ENCODE measurements at places on chromosomes 7 and 10. TPM values are rescaled to one million over a fixed set of nuclear protein-coding genes. Genes with fewer than 3 reads are reported as not detected.

The IL2RA gene
- total RNA-seq, result 5.6 TPM

The RASA4 gene
- 13.6 TPM for total RNA-seq

The TAS2R4 gene
- 0.38 TPM for total RNA-seq

DNA sequence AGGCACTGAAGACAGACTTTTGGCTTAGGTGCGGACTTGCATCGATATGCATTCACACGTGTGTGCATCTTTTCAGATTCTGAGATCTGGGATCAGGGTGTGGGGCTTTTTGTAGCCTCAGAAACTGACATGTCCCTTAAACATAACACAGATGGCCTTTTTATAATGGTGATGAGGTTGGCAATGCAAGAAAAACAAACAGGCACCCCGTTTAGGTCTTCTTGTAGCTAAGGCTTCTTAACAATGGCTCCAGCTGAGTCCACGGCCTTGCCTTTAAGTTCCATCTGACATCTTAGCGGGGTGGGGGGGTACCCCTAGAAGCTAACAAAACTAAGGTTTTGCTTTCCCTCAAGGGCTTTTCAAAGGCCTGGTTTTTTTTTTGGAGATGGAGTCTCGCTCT lies 146.3 kb downstream of the PRPF18 start:
- peaks cover 25% of the 10 kb centered on the region for H3K4me1 ChIP-seq
- no peaks in the 10 kb centered on the region for H3K27me3 ChIP-seq
- no peaks in the 10 kb centered on the region for H3K36me3 ChIP-seq
- no peak overlapping the region for H3K4me3 ChIP-seq

DNA sequence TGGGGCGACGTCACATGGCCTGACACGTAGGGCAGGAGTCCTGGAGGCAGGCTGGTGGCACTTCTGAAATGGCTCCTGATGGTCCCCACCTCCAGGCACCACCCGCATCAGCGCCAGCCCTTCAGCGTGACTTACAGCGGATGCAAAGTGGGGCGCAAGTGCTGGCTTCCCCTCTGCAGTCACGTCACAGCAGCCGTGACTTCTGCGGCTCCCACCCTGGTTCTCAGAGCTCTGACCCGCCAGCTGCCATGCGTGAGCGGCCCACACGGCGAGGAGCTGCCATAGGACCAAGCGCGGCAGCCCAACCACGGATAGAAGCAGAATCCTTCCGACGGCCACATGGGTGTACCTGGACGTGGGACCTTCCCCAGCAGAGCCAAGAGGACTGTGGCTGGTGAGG lies 159.0 kb downstream of the ELFN1 start:
- no peak overlapping the region for H3K4me3 ChIP-seq
- DNase-seq, result no peak
- peaks cover 8% of the 10 kb centered on the region for H3K4me1 ChIP-seq
- no peak overlapping the region for H3K27ac ChIP-seq

DNA sequence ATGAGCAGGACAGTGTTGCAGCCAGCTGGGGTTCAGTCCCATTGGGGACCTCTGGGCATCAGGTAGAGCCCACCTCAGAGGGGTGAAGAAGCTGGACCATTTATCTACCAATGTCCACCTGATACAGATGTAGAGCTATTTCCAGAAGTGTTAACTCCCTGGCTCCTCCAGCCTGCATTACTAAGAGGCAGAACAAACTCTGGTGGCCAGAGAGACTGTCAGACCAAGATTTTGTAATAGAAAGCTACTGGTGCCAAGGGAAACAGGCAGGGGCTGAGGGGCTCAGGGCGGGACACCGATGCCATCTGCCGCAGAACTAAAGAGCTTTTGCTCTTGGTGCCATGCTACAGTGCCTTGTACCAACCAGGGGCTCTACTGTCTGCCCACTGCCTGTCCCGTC lies 268.2 kb upstream of the HABP2 start:
- DNase-seq, result no peak
- H3K27me3 ChIP-seq, result no peaks in the 10 kb centered on the region
- peaks cover 11% of the 10 kb centered on the region for H3K4me1 ChIP-seq

- H3K4me3 ChIP-seq, result no peak overlapping the region
- H3K4me1 ChIP-seq, result no peaks in the 10 kb centered on the region
- no peak for DNase-seq
- H3K27ac ChIP-seq, result no peak overlapping the region
These were observed 4.4 kb upstream of the GALNTL5 start for GRCh38 chr7:151951672-151952338.

DNA sequence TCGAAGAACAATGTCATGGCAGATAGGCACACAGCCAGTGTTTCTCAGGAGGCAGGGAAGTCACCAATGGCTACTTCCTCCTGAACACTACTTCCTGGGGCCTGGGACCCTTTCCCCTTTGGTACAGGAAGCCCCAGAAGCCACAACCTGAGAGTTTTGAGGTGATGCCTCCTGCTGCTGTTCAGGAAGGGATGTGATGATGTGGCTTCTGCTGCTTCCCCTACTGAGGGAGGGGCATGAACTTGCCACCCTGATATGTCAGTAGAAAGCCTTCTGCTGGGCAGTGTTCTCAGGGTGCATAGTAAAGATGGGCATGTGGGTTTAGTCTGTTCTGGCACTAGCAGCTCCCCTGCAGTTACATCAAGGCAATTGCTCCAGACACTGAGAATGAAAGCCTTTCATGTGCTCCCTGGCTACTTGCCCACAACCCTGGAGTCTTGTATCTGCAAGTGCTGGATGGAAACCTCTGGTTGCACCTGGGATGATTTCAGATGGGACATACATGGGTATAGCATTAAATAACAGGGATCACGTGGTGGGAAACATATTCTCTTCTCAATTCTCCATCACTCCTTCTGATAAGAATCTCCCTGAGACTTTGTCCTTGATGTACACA lies 69.3 kb downstream of the ADRA2A start:
- peaks cover 4% of the 10 kb centered on the region for H3K4me1 ChIP-seq
- no peak overlapping the region for H3K27ac ChIP-seq
- no peaks in the 10 kb centered on the region for H3K36me3 ChIP-seq

DNA sequence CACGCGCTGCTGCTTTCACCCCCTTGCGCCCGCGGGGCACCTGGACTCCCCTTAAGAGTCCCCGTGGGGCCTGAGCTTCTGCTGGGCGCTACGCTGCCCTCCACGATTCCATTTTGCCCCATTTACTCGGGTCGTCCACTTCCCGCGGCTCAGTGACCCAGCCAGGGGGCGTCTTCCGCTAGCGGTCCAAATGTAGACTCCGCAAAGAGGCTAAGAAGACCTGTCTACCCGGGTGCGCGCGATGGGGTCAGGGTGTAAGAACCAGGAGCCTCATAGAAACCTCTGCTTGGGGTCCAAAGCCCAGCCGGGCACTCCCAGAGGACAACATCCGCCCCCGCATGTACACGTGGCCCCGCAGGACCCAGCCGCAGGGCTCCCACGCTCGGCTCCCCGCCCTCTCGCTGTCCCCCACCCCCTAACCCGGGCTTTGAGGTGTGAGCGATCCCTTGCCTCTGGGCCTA lies 5.2 kb upstream of the HMX2 start:
- no peaks in the 10 kb centered on the region for H3K4me1 ChIP-seq
- no peak for DNase-seq
- no peaks in the 10 kb centered on the region for H3K36me3 ChIP-seq
- H3K27me3 ChIP-seq, result peaks cover 100% of the 10 kb centered on the region
- H3K4me3 ChIP-seq, result no peak overlapping the region

DNA sequence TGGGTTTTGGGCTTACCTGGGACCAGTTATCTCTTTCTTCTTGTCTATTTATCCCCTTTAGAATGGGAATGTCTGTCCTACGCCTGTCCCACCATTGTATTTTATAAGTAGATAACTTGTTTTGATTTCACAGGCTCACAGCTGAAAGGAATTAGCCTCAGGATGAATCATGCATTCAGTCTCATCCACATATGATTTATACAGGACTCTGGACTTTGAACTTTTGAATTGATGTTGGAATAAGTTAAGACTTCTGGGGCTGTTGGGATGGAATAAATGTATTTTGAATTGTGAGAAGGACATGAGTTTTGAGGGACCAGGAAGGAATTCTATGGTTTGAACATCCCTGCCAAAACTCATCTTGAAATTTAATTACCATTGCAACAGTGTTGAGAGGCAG lies 112.6 kb downstream of the AMPH start:
- no peak overlapping the region for H3K4me3 ChIP-seq
- no peaks in the 10 kb centered on the region for H3K4me1 ChIP-seq
- H3K36me3 ChIP-seq, result no peaks in the 10 kb centered on the region
- H3K27me3 ChIP-seq, result no peaks in the 10 kb centered on the region

DNA sequence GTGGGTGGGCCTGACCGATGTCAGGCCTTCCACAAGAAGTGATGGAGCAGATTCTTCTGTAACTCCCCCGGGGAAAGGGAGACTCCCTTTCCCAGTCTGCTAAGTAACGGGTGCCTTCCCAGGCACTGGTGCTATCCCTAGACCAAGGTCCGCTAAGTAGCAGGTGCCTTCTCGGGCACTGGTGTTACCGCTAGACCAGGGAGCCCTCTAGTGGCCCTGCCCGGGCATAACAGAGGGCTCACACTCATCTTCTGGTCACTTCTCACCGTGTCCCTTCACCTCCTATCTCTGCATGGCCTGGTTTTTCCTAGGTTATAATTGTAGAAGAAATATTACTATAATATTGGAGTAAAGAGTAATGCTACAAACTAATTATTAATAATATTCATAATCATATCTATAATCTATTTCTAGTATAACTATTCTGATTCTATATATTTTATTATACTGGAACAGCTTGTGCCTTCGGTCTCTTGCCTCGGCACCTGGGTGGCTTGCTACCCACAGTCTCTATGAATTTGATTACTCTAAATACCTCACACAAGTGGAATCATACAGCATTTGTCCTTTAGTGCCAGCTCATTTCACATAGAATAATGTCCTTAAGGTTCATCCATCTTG lies 1378.7 kb downstream of the XPNPEP1 start:
- no peaks in the 10 kb centered on the region for H3K4me1 ChIP-seq
- DNase-seq, result peak; percentile 39

DNA sequence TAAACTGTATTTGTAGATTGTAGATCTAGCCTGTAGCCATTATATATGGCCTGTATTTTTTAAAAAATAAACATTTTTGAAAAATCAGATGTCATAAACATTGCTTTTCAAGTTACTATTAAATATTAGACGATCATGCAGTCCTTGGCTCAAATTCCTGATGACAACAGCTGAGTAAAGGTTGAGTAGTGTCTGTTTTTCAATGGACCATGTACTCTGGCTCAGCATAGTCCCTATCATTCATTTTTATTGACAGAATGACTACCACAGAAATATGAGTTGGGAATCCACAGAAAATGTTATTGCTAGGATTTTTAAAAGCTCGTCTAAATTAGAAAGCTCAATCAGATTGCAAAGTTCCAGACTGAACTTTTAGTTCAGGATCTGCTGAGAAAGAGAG lies 145.4 kb downstream of the SORCS1 start:
- no peaks in the 10 kb centered on the region for H3K4me1 ChIP-seq
- no peaks in the 10 kb centered on the region for H3K27me3 ChIP-seq
- H3K36me3 ChIP-seq, result no peaks in the 10 kb centered on the region
- H3K4me3 ChIP-seq, result no peak overlapping the region

- no peak overlapping the region for H3K27ac ChIP-seq
- no peak for DNase-seq
- no peaks in the 10 kb centered on the region for H3K36me3 ChIP-seq
- H3K27me3 ChIP-seq, result no peaks in the 10 kb centered on the region
- no peak overlapping the region for H3K4me3 ChIP-seq
These were observed 278.3 kb downstream of the KCNMA1 start for GRCh38 chr10:77359287-77359691.

GRCh38 chr10:45418417-45418848 lies 44.4 kb downstream of the ALOX5 start:
- DNase-seq, result no peak
- H3K27me3 ChIP-seq, result peaks cover 11% of the 10 kb centered on the region
- peak overlapping the region; percentile 69 for H3K4me3 ChIP-seq
- peak overlapping the region; percentile 43 for H3K27ac ChIP-seq
- no peaks in the 10 kb centered on the region for H3K36me3 ChIP-seq

GRCh38 chr10:112728118-112728883 lies 221.7 kb upstream of the TCF7L2 start:
- H3K4me3 ChIP-seq, result no peak overlapping the region
- no peaks in the 10 kb centered on the region for H3K4me1 ChIP-seq
- no peaks in the 10 kb centered on the region for H3K27me3 ChIP-seq
- H3K27ac ChIP-seq, result no peak overlapping the region
- no peaks in the 10 kb centered on the region for H3K36me3 ChIP-seq

DNA sequence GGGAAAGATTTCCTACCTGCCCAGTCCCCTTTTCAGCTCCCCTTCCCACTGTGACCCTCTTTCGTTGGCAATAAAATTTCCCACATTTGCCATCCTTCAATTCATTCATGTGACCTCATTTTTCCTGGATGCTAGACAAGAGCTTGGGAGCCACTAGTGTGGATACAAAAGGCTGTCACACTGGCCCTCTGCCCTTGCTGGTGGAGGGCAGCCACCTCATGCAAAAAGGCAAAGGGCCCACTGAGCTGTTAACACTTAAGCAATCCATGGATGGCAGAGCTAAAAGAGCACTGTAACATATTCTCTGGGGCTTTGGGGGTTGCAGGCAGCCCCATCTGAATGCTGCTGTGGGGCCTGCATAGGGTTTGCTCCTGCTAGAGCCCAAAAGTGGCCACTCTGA lies 315.1 kb downstream of the NEBL start:
- no peaks in the 10 kb centered on the region for H3K27me3 ChIP-seq
- no peaks in the 10 kb centered on the region for H3K36me3 ChIP-seq
- H3K4me1 ChIP-seq, result no peaks in the 10 kb centered on the region
- DNase-seq, result no peak

DNA sequence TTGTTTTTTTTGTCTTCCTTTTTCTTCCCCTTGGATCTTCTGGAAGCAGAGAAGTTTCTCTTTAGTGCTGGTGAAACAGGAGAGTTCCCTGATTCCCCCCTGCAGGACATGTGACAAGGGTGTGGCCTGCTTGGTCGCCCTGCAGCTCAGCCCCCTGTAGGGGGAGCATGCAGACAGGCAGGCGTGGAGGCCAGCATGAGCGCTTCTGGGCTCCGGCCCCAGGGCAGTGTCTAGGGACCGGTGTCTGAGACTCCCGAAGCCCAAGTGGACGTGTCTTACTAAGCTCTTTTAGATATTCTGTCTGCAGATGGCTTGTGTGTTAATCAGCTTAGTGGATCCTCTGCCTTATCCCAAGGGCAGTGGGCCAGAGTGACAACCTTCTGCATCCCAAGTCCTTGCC lies 26.1 kb downstream of the PRSS58 start:
- no peaks in the 10 kb centered on the region for H3K36me3 ChIP-seq
- H3K27me3 ChIP-seq, result no peaks in the 10 kb centered on the region
- no peak overlapping the region for H3K27ac ChIP-seq

DNA sequence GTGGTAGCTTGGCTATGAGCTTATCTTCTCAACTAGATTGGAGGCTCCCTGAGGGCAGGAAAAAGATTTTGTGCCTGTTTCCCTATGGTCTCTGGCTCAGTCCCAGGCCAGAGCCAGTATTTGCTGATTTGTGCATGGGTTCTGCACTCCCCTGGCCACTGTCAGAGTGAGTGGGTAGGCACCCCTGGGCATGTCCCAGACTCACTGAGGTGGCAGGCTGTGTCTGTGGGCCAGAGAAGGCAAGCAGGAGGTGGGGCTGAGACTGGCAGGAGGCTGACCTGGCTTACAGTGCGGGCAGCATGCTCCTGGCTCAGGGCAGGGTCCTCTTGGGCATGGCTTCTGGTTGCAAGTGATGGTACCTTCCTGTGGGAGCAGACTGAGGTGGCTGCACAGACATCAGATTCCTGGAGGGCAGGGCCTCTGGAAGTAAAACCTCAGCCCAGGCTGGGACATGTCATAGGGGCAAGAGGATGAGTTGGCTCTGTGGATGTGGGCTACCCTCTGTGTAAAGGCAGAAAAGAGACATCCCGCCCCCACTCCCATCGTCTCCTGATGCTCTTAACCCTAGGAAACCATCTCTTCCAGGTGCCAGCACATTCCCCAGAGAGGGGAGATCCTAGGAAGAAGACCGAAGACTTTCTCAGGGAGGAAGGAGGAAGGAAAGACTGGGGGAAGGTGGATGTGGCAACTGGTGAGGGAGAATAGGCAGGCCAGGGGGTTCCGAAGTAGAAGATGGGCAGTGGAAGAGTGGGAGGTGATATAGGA lies 4.3 kb downstream of the KCP start:
- H3K27me3 ChIP-seq, result peaks cover 46% of the 10 kb centered on the region
- no peak for DNase-seq
- H3K4me1 ChIP-seq, result no peaks in the 10 kb centered on the region
- H3K36me3 ChIP-seq, result no peaks in the 10 kb centered on the region
- H3K4me3 ChIP-seq, result no peak overlapping the region

Data from thymus (tissue), 14 donors.